Right hindlimb (tissue), 1 donor: ENCODE measurements at places on chromosomes 12 and 14.

- DNase-seq: no peak
Measured at GRCh38 chr14:90602088-90602687, 205.4 kb downstream of the CALM1 start.

GRCh38 chr12:53235164-53235563 lies 3.2 kb upstream of the RARG start:
- no peak for DNase-seq

- DNase-seq: no peak
Measured at GRCh38 chr12:44627387-44628166, 248.5 kb downstream of the NELL2 start.

- DNase-seq: peak; percentile 55
Measured at GRCh38 chr12:27779416-27779919, 565 bp upstream of the KLHL42 start.

- DNase-seq: no peak
Measured at GRCh38 chr14:76073717-76074116, 78.0 kb upstream of the GPATCH2L start.

DNA sequence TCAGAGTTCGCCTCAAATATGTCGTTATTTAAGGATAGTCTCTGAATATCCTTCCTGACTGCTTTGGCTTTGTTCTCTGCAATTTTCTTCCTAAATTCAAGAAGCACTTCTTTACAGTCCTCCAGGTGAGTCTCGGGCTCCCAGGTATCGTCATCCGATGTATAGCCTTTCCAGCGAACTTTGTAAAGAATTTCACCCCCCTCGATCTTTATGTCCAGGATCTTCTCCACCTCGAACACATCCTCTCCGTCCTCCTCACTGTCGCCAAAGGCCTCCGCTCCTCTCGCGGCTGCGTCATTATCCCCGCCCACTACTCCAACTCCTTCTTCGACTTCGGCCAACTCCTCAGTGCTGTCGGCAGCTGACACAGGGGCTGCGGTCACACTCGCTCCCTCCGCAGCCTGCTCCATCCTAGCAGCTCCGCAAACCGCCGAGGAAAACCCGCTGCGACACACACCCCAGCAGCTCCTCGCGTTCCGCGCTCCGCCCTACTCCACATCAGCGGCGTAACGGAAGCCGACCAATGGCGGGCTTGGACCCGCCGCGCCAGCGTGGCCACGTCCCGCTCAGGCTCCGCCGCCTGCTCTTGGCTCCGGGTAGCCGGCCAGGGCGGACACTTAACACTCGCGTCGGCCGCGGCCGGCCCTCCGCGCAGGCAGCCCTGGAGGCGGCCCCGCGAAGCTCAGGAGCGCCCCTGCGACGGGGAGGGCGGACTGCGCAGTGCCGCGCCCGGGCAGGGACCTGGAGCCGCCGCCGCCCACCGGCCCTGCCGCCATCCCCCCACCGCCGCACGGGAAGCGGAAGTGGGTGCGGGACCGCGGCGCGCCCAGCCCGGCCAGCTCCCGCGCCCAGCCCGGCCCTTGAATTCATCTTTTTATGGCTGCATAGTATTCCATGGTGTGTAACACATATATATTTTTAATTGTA lies 4.1 kb downstream of the CD163L1 start:
- peak; percentile 54 for DNase-seq

GRCh38 chr12:57135527-57136326 lies 7.4 kb downstream of the LRP1 start:
- peak; percentile 94 for DNase-seq

DNA sequence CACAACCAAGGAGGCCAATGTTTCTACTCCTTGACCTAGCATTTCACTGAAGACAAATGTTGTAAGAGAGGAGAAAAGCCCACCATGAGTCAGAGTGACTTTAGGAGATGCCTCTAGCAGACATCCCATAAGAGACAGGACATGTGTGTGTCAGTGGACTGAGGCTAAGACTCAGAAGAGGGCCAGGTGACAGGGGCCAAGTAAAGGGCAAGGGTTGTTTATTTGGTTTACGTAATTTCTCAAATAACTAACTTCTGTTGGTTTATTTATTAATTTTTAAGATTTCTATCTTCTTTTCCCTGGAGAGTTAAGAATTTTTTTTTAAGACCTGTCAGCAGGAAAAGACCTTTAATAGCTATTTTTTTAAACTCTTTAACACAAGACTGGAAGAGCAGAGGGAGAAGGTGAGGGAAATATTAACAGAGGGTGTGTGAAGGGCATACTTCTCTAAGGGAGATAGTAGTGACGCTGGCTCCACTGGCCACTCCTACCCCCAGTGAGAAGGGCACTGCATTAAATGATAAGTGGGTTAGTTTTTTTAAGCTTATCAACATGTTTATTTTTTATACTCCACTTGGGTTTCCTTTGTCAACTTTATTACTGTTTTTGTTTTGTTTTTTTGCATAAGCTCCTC lies 3.4 kb downstream of the PNP start:
- DNase-seq: no peak

- DNase-seq: no peak
Measured at GRCh38 chr14:105968291-105968690, 441.9 kb downstream of the TMEM121 start.

DNA sequence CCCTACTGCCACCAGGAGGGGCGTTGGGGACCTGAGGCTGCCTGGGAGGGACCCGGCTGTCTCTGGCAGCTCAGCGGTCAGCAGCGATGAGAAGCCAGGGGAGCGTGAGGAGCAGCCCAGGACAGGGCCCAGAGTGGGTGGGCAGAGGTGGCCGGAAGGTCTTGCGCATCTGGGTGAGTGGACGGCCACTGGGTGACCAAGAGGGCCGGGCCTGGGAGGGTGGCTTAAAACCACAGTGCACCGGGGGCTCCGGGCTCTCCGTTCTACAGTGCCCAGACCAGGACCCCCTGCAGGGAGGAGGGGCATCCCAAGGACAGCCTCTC lies 10.0 kb downstream of the INF2 start:
- no peak for DNase-seq

- no peak for DNase-seq
Measured at GRCh38 chr14:93114713-93115068, 1.0 kb downstream of the ITPK1 start.

DNA sequence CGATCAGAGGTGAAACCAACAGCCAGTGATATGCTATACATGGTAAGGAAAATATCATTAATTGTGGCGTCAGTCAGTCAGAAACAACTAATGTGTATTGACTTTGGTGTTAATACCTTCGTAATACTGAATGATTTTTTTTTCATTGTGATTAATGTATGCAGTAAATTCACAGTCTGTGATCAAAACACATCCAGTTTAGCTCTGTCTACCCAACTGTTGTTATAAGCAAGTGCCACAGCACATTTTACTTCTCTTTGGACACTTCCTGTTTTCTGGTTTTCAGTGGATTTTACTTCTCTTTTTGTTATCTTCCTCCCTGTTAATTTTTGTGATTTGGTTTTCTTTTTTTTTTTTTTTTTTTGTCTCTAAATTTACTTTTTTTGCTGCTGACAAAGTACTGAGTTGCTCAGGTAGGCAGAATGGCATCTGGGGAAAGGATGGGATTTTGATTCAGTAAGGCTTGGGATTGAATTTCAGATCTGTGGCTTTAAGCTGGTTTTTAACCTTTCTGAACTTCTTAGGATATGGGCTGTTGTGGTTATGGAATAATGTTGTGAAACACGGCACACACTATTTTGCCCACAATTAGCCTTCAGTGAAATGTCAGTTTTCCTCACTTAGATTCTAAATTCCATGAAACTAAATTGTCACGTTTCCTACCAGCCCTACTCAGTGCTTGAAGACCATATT lies 604 bp downstream of the GLIPR1 start:
- no peak for DNase-seq

DNA sequence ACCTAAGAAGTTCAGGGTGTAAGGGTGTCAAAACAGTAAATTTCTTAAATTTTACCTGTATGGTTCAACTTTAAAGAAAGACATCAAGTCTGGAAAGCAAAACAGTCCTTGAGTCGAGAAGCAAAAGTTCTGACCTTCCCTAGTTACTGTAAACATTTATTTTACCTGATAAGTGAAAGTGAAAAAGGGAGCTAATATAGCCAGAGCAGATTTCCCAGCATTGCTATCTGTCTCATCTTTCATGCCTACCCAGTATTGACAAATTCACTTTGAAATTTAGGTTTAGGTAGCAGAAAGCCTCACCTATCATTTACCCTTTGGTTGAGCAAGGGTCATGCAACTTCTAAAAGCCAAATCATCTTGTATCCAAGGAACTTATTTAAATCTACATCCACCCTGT lies 24.5 kb downstream of the SLC38A4 start:
- DNase-seq: no peak

DNA sequence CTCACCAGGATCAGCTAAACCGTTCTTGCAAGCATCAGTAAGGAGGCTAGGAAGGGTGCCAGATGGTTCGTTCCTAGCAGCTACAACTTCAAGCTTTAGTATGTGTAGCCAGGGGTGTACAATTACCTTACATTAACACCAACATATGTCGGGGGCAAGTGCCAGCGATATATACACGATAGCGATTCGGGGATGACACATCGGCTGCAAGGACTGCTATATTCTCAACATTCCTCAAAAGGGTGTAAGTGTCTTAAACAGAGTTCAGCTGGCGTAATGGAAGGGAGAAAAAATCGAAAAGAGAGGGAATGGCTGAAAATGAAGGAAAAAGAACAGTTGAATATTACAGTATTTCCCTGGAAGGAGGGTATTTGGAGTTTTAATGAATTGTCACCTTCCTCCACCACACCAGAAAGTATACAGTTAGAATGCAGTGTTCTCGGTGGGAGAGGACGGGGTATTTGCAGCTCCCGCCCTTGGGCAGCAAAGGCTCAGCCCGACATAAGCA lies 545 bp downstream of the LIMA1 start:
- DNase-seq: peak; percentile 21

- DNase-seq: no peak
Measured at GRCh38 chr12:105352052-105352451, 21.6 kb downstream of the C12orf75 start.

- DNase-seq: no peak
Measured at GRCh38 chr12:54272214-54272613, 7.7 kb downstream of the CBX5 start.

- no peak for DNase-seq
Measured at GRCh38 chr12:31582155-31582554, 8.8 kb downstream of the DENND5B start.

- DNase-seq: peak; percentile 73
Measured at GRCh38 chr14:89851106-89851505, 103.4 kb downstream of the EFCAB11 start.

GRCh38 chr12:45696049-45696448 lies 33.5 kb upstream of the ARID2 start:
- no peak for DNase-seq

DNA sequence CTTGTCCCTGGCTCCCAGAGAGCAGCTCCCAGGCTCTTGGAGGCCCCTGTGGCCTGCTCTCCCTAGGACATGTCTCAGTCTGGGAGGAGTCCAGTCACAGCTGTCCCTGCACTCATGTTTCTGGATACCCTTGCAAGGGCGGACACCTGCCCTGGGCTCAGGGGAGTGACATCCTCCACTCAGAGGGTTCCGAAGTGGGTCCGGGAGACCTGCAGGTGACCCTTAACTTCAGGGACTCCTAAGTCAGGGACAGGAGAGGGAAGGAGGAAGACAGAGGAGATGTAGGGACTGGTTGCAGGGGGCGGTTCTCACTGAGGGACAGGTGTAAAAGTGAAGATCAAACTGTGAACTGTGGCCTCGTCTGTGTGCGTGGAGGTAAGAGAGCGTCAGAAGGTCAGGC lies 37.6 kb downstream of the CACNA2D4 start:
- no peak for DNase-seq

DNA sequence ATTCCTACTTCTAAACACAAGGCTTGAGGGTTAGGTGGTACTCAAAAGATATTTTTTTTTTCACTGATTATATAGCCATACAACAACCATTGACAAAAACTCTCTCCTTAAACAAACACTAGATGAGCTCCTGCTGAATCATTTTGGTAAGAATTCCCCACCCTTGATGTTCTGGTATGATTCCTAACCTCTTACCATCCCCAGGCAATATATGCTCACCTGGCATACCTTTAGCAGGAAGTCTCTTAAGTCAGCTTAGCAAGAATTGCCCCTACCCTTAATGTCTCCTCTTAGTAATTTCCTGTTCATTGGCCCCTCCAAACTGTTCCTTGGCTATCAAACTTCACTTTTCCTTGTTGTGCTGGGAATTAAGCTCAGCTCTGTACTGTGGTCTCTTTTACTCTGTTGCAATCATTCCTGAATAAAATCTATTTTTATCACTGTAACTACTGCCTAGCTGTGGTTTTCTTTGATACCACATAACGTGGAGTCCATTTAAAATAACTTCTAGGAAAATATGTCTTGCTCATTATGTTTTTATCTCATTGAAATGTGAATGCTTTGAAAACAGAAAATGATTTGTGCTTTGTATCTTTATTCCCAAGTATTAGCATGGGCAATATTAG lies 712.6 kb downstream of the SLC16A7 start:
- no peak for DNase-seq

GRCh38 chr14:86787717-86788116 lies 1205.3 kb downstream of the GALC start:
- peak; percentile 74 for DNase-seq

DNA sequence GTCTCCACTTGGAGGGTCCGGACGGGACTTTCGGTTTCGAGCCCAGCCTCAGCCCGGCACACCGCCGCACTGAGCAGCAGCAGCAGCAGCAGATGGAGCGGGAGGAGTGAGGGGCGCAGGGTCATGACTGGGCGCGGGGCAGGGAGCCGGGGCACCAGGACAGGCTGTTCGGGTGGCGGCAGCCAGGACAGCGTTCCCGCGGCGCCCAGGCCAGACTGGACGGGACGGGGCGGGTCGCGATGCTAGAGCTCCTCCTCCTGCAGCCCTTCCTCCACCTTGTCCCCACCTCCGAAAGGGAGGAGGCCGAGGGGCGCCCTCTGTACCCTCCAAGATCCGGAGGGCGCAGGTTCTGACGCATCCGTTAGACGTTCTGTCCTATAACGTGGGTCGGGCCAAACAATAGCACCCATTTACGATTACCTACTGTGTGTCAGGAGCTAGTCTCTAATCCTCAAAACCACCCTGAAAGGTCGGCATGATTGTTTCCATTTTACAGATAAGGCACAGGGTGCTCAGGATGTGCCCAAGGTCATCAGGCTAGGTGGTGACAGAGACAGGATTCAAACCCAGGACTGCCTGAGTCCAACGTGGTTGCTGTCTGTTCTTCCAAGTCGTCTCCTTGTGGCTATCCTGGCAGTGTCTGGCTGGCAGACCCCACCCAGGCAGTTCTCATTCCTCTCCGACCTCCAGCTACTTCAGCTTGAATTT lies at the start of gene FKBP11:
Gene FKBP11, minus strand, starts transcription at position 189 of the 708 bp plus-strand sequence. Its CDS starts 64 bp downstream, at position 125.
- peak; percentile 80 for DNase-seq
